NCI-H1436 treated with DMSO at 0.1 percent for 48 hours (cell line): ENCODE measurements at places on chromosomes 1 and 21.
A peak's percentile ranks its signal among the peaks of the same experiment; 100 is the strongest.

GRCh38 chr1:158146165-158146564, 34.5 kb upstream of the CD1D start:
- no peak for DNase-seq

GRCh38 chr1:23759277-23759676, 16.0 kb downstream of the ELOA start:
- no peak for DNase-seq

GRCh38 chr1:96474985-96475743, 246.4 kb upstream of the PTBP2 start:
- no peak for DNase-seq

DNA sequence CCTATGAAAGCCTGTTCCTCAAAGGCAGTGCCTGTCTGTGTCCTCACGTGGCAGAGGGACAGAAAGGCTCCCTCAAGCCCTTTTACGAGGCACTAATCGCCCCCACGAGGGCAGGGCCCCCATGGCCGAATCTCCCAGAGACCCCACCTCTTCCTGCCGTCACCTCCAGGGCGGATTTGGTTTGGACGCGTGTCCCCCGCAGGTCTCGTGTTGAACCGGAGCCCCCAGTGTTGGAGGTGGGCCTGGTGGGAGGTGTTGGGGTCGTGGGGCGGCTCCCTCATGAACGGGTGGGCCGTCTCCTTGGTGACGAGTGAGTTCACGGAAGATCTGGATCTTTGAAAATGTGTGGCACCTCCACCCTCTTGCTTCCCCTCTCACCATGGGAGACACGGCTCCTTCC, 27.6 kb downstream of the CFAP74 start:
- DNase-seq: no peak

DNA sequence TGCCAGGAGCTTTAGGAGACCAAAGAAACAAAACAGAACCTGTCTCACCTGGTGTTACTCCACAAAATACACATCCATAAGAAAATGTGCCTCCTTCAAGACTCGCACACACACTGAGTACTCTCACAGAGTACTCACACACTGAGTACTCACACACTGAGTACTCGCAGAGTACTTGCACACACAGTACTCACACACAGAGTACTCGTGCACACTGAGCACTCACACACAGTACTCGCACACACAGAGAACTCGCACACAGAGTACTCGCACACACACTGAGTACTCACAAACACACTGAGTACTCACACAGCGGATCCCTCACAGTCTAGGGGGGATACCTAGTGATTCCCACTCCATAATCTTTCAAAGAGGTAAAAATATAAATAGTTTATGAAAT, 40.3 kb downstream of the PCSK9 start:
- no peak for DNase-seq

- DNase-seq: no peak
Observed at GRCh38 chr1:155170101-155170785, 2.9 kb downstream of the KRTCAP2 start.

GRCh38 chr1:43484367-43484766, 30.6 kb upstream of the HYI start:
- DNase-seq: no peak

GRCh38 chr21:45893740-45894449, 87.7 kb upstream of the COL6A1 start:
- DNase-seq: no peak

DNA sequence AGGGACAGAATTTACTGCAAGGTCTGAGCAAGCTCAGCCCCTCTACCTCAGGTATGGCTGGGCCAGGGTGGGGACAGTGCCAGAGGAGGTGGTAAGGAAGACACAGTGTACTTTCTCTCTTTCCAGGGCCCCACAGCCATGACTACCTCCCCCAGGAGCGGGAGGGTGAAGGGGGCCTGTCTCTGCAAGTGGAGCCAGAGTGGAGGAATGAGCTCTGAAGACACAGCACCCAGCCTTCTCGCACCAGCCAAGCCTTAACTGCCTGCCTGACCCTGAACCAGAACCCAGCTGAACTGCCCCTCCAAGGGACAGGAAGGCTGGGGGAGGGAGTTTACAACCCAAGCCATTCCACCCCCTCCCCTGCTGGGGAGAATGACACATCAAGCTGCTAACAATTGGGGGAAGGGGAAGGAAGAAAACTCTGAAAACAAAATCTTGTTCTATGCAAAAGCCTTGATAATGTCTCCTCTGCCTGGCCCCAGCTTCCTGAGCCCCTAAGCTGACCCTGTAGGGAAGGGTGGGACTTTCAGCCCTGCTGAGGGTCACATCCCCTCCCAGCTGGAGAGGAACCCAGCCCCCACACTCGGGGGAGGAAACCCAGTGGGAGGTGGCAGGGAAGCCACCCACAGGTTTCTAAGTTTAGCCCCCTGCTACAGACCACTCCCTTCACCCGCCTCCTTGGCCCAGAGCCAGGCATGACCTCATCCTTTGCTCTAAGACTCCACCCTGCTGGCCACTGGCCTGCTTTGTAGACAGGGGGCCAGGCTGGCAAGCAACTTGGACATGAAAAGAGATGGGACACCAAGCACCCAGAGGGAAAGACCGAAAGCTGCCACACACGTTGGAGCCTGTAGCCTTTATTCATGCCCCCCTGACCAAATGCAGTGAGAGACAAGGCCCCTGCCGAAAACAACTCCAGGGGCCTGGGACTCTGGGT, 6.4 kb downstream of the RHOC start:
- DNase-seq: peak; percentile 28

DNA sequence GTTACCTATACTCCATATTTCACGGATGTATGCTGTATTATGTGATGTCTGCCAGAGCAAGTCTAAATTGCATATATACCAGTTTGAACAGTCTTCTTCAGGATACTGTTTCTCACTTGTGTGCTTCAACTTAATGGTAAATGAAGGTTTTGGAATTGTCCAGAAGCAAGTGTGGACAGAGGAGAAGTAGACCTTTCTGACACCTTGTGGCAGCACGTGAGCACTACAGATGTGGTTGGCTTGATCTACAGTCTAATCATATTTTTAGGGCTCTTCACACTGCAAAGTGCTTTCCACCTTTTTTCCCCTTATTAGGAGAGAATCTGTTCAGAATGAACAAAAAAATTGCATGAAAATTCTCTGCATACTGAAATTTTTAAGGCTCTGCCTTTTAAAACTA, 10.9 kb downstream of the MORC3 start:
- DNase-seq: no peak

DNA sequence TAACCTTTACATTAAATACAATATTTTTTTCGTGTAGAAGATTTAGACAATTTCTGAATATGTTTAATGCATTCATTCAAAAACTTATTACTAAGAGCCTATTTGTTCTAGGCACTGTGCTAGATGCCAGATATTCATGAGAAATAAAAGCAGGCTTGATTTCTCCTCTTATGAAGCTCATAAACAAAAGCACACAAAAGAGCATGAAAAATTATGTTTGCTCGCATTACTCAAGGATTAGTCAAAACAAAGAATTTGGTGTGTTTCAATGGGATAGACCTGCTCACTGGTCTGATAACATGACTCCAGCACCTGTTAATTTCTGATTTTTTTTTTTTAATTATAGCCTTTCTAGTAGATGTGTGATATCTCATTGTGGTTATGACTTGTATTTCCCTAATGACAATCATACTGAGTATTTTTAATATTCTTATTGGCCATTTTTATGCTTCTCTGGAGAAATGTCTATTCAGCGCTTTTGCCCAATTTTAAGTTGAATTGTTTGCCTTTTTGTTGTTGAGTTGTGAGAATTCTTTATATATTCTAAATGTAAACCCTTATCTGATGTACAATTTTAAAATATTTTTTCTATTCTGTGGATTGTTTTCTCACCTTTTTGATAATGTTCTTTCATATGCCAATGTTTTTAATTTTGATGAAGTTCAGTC, 382.3 kb upstream of the ADGRL4 start:
- DNase-seq: no peak

- no peak for DNase-seq
Observed at GRCh38 chr1:59016390-59016789, 232.5 kb upstream of the JUN start.

- no peak for DNase-seq
Observed at GRCh38 chr1:153616917-153617311, 789 bp upstream of the S100A14 start.

GRCh38 chr1:187527346-187527745, 698.6 kb downstream of the PLA2G4A start:
- DNase-seq: no peak

DNA sequence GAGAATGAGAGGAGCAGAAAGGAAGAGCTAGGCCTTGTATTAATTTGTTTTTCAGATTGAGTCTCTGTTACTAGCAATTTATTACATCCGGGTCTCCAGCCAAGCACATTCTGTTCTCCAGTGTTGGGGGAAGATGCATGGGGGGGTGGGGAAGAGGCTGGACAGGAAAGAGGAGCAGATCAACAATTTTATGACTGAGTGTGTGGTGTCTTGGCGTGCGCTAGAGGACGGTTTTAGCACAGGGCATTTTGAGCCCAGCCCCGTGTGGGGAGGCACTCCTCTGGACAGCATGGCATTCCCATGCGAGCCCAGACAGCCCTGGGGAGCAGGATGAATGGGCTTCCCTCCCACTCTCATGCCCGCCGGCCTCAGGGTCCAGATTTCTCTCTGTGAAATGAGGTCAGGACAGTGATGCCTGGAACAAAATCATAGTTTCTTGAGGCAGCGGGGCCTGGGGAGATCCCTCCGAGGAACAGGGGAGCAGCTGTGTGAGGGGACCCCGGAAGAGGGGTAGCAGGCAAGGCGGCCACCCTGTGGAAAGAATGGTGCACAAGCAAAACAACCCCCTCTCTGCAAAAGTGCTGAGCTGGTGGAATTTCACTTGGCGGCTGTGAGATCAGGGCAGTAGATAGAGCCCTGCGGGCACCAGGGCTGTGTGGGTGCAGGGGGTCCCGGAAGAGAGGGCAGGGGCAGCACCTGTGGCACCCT, 16.3 kb downstream of the SOX13 start:
- DNase-seq: no peak

- DNase-seq: no peak
Observed at GRCh38 chr1:31502926-31503511, 73.3 kb upstream of the TINAGL1 start.

GRCh38 chr1:224435318-224435763, 744 bp upstream of the WDR26 start:
- no peak for DNase-seq

GRCh38 chr1:37108596-37109188, 74.4 kb upstream of the GRIK3 start:
- no peak for DNase-seq

DNA sequence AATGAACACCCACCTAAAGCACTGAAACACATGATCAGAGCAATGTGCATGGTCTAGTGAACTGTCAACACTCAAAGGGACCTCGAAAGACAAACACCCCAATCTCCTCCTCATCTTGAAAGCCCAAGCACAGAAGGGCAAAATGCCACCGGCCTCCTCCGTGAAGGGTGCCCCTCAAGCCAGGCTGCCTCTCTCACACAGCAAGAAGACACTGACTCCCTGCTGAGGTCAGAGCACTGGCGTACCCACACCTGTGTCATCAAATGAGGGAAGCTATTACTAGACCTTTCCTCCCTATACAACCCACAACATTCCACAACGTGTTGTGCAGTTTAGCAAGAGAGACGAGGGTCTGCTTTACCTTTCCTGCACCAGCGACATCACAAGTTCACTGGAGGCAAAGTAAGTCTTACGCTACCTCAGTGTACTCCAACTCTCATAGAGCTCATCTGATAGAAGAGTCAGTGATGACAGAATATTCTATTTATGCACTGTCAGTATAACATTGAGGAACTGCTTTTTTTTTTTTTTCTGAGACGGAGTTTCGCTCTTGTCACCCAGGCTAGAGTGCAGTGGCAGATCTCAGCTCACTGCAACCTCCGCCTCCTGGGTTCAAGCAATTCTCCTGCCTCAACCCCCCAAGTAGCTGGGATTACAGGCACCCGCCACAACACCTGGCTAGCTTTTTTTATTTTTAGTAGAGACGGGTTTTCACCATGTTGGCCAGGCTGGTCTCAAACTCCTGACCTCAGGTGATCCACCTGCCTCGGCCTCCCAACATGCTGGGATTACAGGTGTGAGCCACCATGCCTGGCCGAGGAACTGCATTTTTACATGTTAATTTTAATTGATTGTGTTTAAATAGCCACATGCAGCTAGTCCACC, 3.3 kb downstream of the SH3BP5L start:
- DNase-seq: no peak

- DNase-seq: no peak
Observed at GRCh38 chr1:50959303-50959912, 659 bp downstream of the FAF1 start.

DNA sequence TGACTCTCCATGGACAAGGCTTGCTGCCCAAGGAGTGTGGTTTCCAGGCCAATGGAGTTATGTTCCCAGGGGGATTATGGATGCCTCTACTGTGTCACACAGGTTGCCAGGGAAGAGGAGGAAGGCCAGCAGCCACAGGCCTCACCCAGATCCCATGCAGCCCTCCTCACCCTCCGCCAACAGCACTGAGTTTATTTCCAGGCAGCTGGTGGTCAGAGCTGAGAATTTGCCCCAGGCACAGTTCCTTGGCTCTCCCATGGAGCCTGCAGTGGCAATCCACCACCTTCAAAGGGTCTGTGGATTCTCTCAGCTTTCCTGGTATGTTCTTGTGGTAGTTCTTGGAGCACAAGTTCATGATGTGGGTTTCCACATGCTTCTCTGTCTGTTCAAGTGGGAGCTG, 79.2 kb downstream of the NTNG1 start:
- no peak for DNase-seq

DNA sequence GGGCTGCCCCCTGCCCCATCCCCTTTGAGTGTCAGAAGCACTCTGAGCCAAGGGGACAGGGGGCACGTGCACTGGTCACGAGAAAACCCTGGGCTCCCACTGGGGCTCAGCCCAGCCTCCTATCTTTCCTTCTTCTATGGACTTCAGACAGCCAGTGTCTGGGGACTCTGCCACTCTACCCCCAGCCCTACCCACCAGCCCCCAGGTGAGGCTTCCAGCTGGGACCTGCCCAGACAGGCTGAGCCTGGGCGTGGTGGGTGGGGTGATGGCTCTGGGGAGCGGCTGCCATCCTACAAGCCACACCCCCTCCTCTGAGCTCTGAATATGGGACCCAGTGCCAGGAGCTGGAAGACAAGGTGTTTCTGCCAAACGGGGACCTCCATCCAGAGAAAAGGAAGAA, 8.0 kb upstream of the SFN start:
- no peak for DNase-seq

GRCh38 chr1:186239171-186239570, 135.9 kb downstream of the TPR start:
- no peak for DNase-seq

DNA sequence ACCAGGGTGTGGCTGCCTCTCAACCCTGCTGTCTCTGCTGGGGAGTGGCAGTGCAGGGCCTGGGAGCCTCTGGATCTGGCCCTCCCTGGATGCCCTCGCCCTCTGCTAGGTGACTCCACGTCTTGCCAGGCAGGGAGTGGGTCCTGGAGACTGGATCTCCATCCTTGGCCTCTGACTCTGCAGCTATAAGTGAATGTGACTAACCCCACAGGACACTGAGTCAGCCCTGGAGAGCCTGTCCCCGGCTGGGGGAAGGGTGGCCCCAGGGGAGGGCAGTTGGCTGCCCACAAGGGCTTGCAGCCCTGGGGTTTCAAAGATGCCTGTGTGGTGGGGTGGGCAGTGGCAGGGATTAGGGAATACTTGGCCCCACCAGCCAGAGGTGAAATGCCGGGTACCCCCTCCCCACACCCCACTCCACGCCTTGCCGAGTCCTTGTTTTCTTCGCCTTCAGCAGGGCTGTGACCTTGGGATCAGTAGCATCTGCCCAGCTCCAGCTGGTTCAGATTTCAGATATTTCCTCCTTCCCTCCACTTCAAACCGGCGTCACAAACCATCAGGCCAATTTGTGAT, 1.9 kb upstream of the MYBPH start:
- no peak for DNase-seq

GRCh38 chr1:39409055-39409816, 82.2 kb upstream of the BMP8A start:
- no peak for DNase-seq
